ENCODE measurements at places on chromosomes 13 and 19.

DNA sequence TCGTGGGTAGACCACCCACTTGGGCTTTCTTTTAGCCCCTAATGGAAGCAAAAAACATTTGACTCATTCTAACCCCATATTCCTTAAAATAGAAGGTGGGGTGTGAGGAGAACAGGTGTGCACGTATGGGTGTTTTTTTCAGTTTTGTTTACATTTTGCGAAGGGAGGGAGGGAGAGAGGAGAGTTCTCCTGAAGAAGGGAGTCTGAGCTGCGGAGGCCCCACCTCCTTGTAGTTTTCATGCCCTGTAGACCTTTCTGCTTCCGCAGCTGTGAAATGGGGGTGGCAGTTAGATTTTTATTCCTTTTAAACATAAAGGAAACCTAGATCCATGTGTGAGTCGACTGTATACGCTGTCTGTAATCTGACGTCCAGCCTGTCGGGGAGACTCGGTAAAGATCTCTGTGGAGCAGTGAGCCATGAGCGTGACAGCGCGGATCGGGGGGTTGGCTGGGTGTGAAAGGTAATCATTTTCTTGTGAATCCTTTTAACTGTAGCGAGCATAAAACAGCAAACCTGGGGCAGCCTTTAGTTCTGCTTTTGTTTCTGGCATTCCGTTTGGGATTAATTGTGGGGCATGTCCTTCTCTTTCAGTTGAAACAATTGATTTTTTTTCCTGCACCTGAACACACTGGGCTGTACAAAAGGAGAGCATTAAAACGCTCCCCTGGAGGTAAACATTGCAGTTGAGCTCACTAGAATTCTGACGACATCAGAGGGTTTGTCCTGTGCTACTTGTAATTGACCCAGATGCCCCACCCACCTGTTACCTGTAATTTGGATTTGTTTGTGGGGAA lies 2.3 kb downstream of the UPF1 start:
- no peak for DNase-seq

GRCh38 chr19:13095934-13096927 lies 6.4 kb downstream of the LYL1 start:
- DNase-seq, result no peak

- DNase-seq, result no peak
Measured at GRCh38 chr13:67408798-67409197, 178.7 kb upstream of the PCDH9 start.

GRCh38 chr13:60645676-60646075 lies 248.7 kb downstream of the TDRD3 start:
- no peak for DNase-seq

GRCh38 chr13:112963641-112964040 lies 5.4 kb upstream of the MCF2L start:
- no peak for DNase-seq

DNA sequence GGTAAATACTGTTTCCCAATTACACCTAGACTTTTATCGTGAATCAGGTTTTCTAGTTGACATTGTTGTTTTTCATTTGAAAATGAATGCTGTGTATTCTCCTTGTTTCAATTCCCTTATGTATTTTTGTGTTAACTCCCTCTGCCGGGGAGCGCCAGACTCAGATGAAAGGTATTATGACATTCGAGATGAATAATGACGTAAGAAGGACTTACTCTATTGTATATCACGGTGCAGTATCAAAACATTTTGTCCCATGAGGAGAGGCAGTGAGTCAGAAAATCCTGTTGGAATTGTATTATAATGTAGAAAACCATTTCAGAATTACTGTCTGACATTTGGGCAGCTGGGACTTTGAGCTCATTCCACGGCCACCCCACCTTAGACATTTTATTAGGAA lies 61.6 kb downstream of the LRCH1 start:
- no peak for DNase-seq

- no peak for DNase-seq
Measured at GRCh38 chr13:94224670-94225069, 254.8 kb downstream of the DCT start.

DNA sequence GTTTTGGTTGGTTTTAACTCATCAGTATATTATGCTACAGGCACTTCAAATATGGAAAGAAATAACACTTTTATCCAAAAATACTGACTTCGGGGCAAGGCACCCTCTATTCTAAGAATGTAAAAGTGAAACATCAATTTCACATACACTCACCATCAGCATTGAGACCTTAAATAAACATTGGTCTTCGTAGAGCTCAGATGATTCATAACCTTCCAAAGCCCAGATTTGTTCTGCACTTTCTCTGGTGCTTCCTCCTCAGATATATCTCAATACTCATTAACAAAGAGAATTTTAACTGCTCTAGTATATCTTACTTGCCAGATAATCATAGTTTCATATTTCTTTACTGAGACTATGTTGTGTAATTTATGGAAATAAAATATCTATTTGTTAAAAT lies 794.3 kb downstream of the LIG4 start:
- DNase-seq, result no peak

DNA sequence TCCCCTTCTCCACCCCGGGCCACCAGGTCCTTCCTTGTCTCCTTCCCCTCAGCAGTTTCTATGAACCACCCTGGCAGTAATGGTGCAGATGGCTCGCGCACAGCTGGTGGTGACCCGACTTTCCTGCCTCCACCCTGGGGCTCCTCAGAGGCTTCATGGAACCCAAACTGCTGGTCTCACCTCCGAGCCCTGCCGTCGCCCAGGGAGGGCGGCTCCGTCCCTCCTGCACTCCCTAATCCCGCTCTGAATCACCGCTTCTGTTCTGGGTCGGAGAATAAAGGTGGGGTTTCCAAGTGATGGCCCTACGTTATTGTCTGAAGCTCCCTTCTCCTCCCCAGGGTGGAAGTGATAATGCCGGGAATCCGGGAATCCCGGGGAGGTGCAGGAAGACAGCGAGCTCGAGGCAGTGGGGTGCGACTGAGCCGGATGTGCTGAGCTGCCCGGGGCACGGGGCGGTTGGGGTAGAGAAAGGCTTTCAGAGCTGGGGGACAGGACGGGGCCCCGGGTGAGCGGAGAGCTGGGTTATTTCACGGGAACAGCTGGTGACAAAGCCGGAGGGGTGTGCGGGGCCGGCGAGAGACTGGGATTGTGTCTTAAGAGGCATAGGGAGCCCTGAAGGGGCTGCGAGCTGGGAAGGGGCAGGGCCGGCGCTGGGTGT lies 711 bp downstream of the FUT2 start:
- DNase-seq, result peak; percentile 50

- no peak for DNase-seq
Measured at GRCh38 chr13:100767192-100767591, 92.6 kb upstream of the TMTC4 start.

DNA sequence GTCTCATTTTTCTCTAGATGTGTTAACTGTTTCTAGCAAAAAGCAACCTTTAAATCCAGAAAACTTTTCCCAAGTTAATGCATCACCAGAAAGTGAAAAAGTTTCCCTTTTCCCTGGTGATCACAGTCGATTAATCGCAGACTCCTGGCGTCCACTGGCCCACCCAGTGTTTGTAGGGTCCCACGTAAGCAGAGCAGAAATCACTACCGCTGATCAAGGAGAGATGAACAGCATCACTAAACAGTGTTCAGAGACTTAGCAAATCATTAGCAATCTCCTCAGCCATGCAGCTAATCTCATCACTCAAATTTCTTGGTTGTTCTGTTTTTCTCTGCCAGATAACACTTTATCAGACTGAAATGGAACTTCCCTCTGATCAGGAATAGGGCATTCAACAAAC lies 184.2 kb downstream of the EFNB2 start:
- DNase-seq, result no peak

DNA sequence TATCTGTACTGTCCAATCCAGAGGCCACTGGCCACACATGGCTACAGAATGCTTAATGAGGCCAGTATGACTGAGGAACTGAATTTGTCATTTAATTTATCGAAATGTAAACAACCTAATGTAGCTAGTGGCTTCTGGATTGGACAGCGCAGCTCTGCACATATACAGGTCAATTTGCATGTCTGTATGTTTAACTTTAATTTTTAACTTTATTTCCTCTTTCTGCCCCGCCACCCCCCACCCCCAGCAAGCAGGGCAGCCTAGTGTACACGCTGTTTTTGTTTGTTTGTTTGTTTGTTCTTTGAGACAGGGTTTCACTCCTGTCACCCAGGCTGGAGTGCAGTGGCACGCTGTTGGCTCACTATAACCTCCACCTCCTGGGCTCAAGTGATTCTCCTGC lies 15.5 kb downstream of the ZSWIM9 start:
- no peak for DNase-seq

DNA sequence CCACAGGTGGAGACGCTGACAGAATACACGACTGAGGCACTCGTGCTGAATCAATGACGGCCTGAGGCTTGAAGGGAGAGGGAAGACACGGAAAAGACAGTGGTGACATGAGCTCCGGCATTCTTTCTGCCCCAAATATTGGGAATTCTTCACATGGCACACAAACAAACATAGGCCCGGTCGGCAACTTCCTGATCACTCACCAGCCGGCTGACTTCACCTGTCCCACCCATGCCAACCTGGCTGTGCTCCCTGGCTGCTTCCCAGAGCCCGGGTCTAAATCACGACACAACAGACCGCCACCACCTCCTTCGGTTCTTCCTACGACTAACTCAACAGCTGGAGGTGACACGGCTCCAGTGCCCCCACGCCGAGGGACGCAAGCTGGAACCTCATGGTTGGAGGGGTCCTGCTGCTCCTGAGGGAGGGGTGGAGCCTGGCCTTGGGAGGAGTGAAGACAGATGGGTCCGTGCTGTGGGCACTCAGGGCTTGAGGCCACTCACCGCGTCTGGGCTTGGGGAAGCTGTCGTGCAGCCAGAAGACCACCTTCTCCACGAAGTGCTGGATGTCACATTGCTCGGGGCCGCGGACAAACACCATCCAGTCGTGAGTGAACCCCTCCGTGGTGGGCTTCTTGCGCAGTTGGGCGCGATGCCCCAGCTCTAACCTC lies 9.6 kb downstream of the MLLT1 start:
- DNase-seq, result no peak

- DNase-seq, result no peak
Measured at GRCh38 chr13:90201676-90202460, 1145.6 kb upstream of the MIR17HG start.

DNA sequence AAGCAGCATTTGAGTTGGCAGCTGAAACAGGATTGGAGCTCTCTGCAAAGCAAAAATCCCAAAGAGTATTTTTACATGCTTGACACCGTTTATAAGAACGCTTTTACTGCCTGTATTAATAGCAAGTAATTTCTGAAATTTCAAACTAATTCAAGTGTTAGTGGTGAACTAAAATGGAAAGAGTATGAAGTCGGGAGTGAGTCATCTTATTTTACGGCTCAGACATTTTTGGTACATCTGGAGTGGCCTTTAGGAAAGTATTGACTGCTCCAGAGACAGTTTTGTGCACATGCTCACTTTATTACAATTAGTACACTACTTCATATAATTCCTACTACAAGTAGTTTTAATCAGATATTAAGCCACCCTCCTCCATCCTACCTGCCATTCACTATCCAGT lies 167.4 kb downstream of the SLITRK6 start:
- DNase-seq, result no peak

DNA sequence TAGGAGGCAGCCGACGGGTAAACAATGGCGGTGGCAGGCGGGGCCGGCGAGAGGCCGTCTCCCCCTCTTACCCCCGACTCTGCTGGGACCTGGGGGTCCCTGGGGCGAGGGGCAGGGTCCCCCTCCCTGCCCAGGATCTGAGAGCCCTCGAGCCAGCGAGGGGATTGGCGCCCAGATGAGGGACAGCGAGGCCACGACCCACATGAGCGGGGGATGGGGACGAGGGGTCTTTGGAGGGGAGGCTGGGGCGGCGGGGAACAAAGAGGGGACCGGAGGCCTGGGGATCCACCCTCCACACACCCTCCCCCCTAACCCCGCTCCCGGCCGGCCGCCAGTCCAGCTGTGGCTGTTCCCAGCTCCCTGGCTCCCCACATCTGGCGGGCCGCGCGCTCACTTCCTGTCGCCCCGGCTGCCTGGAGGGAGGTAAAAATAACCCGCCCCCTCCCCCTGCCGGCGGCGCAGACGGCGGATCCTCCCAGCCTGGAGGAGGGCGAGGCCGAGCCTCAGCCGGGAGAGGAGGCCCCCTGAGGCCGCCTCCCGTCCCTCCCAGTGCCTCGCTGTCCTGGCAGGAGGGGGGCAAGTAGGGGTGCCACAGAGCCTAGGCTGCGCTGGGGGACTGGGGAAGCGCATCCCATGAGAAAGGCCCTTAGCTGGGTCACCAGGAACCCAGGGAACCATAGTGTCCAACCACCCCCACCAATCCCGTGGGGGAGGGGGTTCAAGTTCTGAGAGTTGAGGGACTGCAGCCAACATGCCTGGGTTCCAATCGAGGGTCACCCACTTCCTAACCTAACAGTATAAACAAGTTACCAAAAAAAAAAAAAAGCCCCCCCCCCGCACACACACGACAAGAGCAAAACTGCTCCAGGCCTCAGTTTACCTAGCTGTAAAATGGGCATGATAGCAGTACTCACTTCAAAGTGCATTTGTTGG lies 29.3 kb upstream of the NANOS3 start:
- DNase-seq, result peak; percentile 70

- DNase-seq, result no peak
Measured at GRCh38 chr13:33366469-33367062, 81.0 kb upstream of the STARD13 start.

GRCh38 chr19:33469171-33470039 lies 52.2 kb downstream of the PEPD start:
- peak; percentile 29 for DNase-seq

DNA sequence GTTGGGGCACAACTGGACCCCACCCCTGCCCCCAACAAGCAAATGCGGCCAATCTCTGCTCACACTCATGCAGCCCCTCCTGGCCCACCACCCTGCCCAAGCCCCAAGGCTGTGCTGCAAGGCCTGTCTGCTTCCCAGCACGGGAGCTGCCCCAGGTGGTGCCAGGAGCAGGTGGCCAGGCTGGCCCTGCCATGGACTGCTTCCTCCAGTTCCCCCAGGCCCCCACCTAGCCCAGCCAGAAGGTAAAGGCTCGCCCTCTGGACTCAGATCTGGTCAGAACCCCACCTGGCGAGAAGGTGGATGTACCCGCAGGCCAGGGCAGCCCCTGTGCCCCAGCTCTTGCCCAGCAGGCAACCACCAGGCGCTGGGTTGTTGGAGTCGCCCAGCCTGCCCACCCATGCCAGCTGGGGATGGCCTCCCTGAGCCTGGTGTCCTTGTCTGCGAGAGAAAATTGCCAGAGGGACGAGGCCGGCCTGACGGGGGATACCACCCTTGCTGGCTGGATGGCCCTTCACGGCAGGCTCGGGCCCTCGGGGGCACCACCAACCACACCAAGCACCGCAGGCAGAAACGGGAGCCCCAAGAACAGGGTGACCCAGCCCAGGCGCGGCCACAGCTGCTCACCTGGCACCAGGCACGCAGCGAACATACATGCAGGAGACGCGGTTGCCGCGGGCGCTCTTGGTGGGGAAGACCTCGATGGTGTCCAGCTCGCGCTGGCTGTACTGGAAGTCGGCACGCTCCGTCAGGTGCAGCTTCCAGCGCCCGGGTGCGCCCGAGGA lies 4.5 kb downstream of the ABHD17A start:
- no peak for DNase-seq

DNA sequence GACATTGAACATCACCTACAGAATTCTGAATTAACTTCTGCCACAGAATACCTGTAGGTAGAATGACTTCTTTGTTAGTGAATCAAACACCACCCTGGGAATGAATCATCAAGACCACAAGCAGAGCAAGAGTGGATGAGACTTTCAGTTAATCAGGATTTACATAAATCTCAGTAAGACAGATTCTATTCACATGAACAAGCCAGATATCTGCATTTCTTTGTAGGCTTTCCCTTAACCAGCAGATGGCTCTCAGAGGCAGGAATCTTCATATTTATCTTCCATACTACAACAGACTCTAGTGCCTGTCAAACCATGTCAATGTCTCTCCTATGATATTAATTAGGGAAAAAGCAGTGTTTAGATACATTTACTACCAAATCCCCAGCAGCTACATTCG lies 412.1 kb downstream of the KLF12 start:
- no peak for DNase-seq
